Hepatic stellate cell (primary cell): ENCODE measurements at places on chromosomes 1 and 21.

- no peak for DNase-seq
These were observed 16.5 kb upstream of the UBE2U start for GRCh38 chr1:64186898-64187280.

- DNase-seq: peak; percentile 21
These were observed 28.9 kb downstream of the OBSCN start for GRCh38 chr1:228236744-228237143.

- no peak for DNase-seq
These were observed 5.6 kb downstream of the PTPRF start for GRCh38 chr1:43536196-43536863.

GRCh38 chr1:232538224-232538942, 91.5 kb downstream of the SIPA1L2 start:
- DNase-seq: no peak

DNA sequence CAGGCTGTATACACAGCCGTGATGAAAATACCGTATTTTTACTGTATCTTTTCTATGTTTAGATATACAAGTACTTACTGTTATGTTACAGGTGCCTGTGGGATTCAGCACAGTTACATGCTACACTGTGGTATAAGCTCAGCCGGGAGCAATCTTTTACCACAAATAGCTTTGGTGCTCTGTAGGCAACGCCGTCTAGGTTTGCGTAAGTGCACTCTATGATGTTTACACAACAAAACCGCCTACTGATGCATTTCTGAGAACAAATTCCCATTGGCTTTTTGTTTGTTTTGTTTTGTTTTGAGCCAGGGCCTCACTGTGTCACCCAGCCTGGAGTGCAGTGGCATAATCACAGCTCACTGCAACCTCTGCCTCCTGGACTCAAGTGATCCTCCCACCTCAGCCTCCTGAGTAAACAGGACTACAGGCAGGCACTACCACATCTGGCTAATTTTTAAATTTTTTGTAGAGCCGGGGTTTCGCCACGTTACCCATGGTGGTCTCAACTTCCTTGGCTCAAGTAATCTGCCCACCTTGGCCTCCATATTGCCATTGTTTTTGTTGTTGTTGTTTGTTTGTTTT, 81.0 kb downstream of the SCCPDH start:
- DNase-seq: no peak

GRCh38 chr1:64000021-64000420, 203.4 kb upstream of the UBE2U start:
- no peak for DNase-seq

DNA sequence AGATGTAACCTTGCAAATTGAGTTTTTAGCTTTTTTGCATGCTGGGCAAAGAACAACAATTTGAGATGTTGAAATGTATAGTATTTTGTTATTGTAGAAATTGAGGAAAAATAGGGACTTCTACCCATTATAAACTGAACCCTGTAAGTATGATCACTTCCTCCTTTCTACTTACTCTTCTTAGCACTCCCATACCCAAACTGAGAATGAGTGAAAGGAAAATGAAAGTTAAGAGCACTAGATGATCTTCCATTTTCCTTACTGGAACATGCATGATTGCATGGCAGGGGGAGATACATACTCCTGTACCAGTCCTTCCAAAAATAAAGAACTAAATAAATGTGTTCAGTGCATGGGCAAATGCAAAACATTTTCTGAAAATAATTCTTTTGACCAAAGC, 107.4 kb upstream of the KIAA1614 start:
- DNase-seq: no peak

- DNase-seq: no peak
These were observed 168.1 kb downstream of the PLA2G4A start for GRCh38 chr1:186996816-186997215.

DNA sequence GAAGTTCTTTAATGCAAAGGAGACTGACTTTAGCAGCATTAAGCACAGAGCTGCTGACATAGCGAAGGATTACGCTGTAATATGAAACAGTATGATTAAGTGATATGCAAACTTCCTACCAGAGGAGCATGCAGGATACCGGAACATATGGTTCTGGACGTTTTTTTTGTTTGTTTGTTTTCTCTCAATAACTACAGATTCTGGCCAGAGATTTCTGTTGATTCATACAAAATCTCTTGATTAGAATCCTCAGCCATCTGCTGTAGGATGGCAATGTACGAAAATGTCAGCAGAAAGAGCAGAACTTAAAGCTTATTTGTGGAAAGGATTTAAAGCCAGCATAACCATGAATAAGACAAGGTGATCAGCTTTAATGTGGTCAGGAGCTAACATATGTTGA, 970.7 kb downstream of the KCNT2 start:
- DNase-seq: no peak

DNA sequence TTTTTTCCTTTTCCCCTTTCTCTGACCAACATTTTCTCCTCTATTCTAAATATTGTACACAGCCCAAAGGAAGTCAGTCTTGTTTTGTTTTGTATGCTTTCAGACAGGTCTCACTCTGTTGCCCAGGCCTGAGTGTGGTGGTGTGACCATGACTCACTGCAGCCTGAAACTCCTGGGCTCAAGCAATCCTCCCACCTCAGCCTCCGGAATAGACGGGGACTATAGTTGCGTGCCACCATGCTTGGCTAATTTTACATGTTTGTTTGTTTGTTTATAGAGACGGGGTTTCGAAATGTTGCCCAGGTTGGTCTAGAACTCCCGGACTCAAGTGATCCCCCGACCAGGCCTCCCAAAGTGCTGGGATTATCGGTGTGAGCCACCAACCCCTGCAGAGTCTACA, 72.8 kb downstream of the NRIP1 start:
- DNase-seq: no peak

DNA sequence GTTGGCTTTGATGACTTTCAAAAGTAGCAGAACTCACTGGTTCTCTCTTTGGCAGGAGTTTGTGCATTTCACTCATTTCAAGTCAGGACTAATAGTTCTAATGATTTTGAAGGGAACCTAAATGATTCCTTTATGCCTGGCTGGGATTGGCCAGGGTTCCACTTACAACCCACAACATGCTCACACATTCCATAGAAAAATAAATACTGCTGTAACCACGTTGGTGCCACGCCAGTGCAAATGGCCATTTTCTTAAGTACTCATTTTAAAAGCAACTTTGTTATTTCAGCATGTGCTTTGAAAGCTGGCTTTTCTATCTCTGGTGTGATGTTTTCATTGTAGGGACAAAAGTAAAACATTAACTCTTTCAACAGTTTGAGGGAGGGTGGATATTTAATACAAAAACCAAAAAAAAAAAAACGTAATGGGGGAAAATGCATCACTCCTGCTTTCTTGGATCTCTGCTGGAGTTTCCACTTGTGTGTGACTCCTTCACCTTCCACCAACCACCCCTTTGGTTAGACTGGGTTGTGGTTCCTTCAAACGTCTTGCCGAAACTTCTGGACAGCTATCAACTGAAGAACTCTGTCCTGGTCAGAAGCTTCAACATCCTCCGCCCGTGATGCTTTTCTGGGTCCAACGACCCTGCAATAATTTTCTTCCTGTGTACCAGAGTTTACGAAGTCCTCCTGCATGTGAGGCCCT, 300.4 kb upstream of the RUNX1 start:
- DNase-seq: no peak

DNA sequence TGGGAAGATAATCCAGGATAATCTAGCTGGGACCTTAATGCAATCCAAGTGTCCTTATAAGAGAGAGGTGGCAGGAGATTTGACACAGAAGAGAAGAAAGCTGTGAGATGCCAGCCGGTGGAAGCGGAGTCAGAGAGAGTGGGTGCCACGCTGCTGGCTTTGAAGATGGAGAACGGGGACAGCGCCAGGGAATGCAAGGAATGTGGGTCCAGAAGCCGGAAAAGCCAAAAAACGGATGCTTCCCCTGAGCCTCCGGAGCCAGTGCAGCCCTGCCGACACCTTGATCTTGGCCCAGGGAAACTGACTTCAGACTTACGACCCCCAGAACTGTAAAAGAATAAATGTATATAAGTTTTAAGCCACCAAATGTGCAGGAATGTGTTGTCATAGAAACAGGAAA, 152.6 kb downstream of the ZNF281 start:
- no peak for DNase-seq

DNA sequence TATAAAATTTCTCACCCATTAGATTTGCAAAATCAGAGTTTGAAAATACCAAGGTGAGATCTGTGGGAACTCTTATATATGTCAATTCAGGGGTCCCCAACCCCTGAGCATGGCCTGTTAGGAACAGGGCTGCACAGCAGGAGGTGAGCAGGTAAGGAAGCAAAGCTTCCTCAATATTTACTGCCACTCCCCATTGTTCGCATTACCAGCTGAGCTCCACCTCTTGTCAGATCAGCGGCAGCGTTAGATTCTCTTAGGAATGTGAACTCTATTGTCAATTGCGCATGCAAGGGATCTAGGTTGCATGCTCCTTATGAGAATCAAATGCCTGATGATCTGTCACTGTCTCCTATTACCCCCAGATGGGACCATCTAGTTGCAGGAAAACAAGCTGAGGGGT, 376.6 kb downstream of the LMO4 start:
- DNase-seq: no peak

- peak; percentile 70 for DNase-seq
These were observed 29.5 kb downstream of the ADGRB2 start for GRCh38 chr1:31734582-31735107.

DNA sequence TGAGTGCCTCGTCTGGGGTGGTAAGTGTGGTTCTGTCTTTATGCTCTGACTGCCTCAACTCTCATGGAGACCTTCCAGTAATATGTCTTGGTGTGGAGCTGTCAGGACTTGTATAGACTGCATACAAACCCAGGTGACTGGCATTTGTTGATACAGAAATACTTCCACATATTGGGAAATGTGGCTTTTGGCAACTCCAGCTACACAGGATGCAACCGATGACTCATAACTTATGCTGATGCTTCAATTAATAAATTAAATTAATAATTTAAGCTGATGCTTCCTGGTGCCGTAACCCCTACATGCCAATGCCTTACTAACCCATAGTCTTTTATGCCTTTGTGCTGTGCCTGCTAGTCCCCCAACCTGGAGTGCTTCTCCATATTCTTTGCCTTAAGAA, 72.3 kb upstream of the ARTN start:
- no peak for DNase-seq

GRCh38 chr1:230176871-230177411, 109.9 kb downstream of the GALNT2 start:
- peak; percentile 46 for DNase-seq

- peak; percentile 75 for DNase-seq
These were observed 15.2 kb downstream of the H6PD start for GRCh38 chr1:9249534-9250410.

DNA sequence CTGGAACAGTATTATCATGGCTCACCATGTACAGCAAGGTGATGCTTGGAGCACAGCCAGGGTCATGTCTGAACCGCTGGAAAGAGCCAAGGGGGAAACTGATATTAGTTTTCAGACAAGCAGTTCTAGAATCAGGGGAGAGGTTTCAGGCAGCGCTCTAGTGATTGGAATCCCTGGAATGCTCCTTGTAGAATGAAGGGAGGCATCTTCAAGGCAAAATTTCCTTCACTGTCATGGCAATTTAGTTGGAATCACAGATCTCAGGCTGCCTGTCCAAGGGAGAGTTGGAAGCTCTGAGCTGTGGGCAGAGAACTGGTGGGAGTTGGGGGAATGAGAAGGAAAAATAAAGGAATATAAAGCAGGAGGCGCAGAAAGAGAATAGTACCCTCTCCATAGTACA, 737.1 kb downstream of the PTPRU start:
- no peak for DNase-seq

- no peak for DNase-seq
These were observed 8.2 kb downstream of the RHBG start for GRCh38 chr1:156376958-156377919.

- DNase-seq: no peak
These were observed 20.6 kb downstream of the MEF2D start for GRCh38 chr1:156480016-156480370.

DNA sequence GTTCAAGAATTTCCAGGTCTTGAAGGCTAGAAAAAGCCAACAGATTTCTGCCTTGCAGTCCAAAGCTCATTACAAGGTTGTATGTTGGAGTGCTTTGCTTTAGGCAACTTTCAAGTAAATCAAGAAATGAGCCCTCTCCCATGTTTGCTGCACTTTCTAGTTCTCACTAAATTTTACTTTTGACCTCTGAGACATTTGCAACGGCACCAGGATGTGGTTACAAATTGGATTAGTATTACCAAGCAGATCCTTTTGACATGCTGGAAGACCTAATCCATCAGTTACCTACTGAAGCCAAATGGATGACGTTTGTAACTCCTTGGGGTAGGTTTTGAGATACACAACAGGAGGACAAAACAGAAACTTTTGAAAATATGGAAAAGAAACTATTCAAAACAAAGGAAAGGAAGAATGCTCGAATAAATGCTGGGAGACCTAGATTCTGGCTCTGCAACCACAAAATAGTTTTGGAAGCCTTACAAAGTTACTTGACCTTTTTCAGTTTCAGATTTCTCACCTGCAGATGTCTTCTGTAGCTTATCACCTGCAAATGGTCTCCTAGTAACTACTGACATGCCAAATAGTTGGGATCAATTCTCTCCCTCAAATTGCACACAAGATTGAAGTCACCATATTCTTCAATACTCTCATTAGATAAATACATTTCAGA, 251.7 kb upstream of the ADGRL2 start:
- DNase-seq: no peak

- DNase-seq: no peak
These were observed 770.5 kb downstream of the USP25 start for GRCh38 chr21:16500271-16500670.

DNA sequence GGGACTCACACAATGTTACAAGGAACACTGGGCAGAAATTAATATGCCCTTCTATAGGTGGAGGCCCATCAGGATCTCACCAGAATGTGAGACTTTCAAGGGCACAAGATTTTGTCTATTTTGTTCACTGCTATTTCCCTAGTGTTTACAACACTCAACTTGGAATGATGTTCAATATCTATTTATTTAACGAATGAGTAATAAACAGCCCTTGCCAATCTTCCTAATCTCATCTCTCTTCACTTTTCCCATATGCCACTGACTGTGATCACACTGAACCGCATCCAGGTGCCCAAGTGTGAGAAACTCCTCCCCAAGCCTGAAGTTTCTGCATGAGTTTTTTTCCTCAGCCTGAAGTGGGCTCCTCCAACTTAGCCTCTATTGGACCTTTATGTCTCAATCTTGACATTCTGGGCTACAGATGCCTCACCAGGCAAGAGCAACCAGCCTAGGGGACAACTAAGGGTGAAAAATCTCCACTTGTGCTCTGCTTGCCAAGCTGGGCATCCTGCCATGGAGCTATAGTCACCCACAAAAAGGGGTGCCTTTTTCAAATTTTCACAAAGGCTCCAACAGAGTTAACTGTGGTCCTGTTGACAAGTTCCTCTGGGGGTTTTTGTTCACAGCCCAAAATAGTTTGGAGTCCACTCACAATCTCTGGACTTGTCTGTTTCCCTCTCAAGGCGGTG, 105.6 kb downstream of the PLPP3 start:
- no peak for DNase-seq

GRCh38 chr1:206556047-206556749, 48.9 kb downstream of the RASSF5 start:
- no peak for DNase-seq

- no peak for DNase-seq
These were observed 116.2 kb downstream of the EIF4G3 start for GRCh38 chr1:21060523-21060922.

GRCh38 chr1:107076841-107077240, 20.4 kb downstream of the PRMT6 start:
- DNase-seq: no peak
